ENCODE measurements at places on chromosomes 5 and 9.

DNA sequence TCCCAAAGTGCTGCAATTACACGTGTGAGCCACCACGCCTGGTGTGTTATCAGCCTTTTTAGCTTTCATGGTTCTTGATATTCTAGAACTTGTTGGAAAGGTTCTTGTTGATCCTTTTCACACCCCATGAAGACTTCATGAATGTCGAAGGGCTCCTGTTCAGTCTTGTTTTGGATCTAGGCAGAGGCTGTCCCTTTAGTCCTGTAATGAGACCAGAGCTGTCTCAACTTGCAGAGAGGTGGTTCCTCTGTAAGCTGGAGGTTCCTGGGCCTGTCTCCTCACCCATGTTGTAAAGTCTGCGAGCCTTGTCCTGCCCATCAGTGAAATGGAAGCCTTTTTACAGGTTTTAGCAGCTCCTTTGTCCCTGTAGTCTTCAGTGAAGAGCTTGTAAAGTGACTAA lies 38.2 kb downstream of the PRRC2B start:
- DNase-seq, result no peak

DNA sequence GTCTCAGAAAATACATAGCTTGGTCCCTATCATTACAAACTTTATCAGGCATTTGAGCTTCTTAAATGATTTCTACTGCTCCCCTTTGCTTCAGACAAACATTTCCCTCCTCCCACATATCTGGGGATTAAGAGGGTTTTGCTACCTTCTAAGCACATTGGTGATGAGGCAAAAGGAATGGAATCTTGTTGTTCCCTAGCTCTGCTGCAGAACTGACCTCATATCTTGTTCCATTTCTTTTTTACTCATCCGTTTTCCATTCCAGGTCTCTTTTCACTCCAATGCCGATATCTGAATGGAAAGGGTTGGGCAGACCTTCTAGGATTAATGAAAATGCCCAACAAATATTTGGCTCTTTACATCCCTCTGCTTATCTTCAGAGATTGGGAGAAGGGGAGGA lies 444.6 kb downstream of the ZNF608 start:
- DNase-seq, result no peak

- DNase-seq, result no peak
Observed at GRCh38 chr5:141843156-141843927, 34.9 kb downstream of the PCDH1 start.

- no peak for DNase-seq
Observed at GRCh38 chr9:126883636-126884035, 23.2 kb downstream of the ZBTB34 start.

DNA sequence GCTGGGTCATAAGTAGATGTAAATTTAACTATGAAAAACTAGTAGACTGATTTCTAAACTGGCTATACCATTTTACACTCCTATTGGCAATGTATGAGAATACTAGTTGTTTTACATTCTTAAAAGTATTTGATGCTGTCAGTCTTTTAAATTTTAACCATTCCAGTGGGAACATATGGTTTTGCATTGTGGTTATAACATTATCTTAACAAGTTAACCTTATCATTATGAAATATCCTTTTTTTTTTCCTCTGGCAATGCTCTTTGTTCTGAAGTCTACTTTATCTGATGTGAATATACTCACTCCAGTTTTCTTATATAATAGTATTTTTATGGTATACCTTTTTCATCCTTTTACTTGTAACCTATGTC lies 548.9 kb upstream of the CLINT1 start:
- DNase-seq, result no peak

GRCh38 chr9:94734054-94734754 lies 7.7 kb downstream of the AOPEP start:
- DNase-seq, result no peak

GRCh38 chr5:157450024-157450423 lies 10.0 kb upstream of the NIPAL4 start:
- DNase-seq, result no peak

DNA sequence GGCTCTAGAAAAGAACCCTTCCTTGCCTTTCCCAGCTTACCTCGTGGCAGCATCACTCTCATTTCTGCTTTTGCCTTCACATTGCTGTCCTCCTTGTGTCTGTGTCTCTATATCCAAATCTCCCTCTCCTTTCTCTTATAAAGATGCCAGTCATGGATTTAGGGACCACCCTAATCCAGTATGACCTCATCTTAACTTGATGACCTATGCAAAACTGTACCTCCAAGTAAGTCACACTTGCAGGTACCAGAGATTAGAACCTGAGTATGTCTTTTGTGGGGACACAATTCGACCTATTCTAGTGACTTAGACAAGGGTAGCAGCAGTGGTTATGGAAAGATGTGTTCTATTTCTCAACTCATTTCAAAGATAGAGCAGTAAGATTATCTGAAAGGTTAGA lies 160.1 kb downstream of the HMHB1 start:
- no peak for DNase-seq

GRCh38 chr5:180540050-180540694 lies 46.0 kb downstream of the CNOT6 start:
- DNase-seq, result no peak

DNA sequence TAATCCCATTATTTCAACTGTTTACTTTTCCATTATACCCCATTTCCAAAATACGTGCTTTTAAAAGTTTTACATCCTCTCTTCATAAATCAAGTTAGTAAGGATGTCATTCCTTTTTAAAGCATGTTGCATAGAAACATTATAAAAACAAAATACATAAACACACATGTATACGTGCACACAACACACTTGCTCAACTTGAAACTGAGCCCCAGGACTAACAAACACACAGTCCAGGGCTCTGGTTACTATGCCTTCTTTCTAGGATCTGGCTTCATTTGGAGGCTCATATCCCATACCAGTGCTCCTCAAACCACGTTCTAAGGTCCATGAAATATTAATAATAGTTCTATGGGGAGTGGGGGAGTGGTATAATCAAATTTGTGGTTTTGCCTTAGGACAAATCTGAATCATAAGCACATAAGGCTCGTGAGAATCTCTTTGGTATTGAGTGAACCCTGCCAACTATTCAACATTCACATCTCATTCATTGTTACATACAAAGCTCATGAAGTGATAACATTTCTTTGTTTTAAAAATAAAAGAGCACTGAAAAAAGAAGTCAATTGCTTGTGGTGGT lies 55.2 kb downstream of the NFIB start:
- DNase-seq, result no peak

GRCh38 chr9:92917176-92917800 lies 30.0 kb upstream of the FGD3 start:
- DNase-seq, result no peak

DNA sequence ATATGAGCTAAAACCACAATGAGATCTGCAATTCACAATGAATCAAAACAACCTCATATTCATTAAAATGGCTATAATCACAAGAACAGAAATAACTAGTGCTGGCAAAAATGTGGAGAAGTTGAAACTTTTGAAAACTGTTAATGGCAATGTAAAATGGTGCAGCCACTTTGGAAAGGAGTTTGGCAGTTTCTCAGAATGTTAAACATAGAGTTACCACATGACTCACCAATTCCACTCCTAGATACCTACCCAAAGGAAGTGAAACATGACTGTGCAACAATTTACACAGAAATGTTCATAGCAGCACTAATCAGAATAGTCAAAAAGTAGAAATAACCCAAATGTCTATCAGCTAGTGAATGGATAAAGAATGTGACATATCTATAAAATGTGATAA lies 862.2 kb downstream of the DTWD2 start:
- no peak for DNase-seq

- no peak for DNase-seq
Observed at GRCh38 chr5:154107010-154107409, 68.2 kb downstream of the MFAP3 start.

GRCh38 chr5:134964359-134965270 lies 3.1 kb upstream of the CATSPER3 start:
- DNase-seq, result no peak

GRCh38 chr5:111756581-111757354 lies at the start of gene NREP:
Gene NREP, minus strand, starts transcription at chr5:111757194. Its CDS starts 1,422 bp downstream, at chr5:111755772.
- peak; percentile 88 for DNase-seq

DNA sequence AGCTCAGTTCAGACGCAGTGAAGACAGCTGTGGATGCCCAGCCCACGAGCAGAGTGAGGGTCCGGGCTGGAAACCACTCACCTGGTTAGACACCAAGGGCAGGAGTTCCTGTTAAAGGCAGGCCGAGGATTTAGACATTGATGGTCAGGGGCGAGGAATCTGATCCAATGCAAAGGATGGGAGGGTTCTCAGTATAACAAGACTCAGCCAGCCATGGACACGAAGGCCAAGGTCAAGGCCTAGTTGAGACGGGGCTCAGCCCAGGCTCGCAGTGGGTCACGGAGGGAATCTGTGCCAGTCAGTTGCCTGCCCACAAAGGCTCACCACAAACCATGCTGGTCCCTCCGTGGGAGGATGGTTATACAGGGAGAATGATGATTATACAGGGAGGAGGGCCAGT lies 63.3 kb upstream of the FCN1 start:
- no peak for DNase-seq

GRCh38 chr5:60826653-60827052 lies 17.4 kb downstream of the ELOVL7 start:
- DNase-seq, result no peak

- DNase-seq, result no peak
Observed at GRCh38 chr5:170256571-170256970, 23.8 kb downstream of the C5orf58 start.

DNA sequence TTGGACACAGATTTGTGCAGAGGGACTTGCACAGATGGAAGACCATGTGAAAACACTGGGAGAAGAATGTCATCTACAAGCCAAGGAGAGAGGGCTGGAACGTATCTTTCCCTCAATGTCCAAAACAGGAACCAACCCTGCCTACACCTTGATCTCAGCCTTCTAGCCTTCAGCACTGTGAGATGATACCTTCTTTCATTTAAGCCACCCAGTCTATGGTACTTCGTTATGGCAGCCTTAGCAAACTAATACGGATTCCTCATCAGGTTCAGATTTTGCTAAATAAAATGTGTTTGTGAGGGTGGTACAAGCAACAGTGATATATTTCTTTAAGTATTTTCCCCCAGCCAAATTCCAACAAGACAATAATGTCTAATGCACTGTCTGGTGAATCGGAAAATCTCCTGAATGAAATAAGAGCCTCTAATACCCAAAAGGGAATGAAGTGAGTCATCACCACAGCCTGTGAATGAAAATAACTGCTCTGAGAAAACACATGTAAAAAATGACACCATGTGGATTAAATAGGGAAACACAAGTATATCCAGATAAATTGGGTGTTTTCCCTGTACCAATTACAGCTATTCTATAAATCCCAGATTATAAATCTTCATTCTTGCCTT lies 182.8 kb upstream of the TARS1 start:
- DNase-seq, result no peak

DNA sequence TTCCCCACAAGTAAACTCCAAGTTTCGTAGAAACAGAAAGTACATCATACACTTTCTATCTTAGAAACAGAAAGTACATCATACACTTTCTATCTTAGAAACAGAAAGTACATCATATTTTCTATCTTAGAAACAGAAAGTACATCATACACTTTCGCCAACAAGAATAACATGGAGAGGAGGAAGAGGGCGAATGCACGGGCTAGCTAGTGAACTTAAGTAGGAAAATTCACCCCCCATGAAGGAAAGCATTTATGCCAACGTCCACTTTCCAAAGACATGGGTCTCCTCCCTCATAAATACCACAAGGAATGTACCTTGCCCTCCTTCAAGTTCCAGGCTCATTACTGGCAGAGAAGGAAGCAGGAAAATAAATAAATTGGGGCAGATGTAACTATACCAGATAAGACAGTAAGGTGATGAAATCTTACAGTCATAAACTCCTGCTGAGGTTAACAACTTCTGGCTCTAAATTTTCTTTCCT lies 64.7 kb downstream of the FRMD3 start:
- DNase-seq, result no peak

DNA sequence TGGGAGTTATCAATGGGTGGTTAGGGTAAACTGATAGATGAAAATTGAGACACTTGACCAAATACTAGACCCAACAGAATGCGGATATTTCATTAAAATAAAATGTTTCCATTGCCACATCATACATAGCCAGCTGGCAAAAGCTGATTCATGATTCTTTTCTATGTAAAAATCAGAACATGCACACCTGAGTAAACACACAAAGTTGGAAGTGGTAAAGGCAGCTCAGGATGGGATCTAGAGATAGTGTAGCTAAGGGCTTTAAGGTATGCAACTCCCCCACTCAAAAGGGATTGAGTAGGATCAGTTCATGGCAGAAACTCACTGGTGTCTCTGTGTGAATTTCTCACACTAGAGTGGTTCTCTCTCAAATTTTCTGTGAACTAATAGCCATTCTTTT lies 541.1 kb upstream of the GRAMD2B start:
- no peak for DNase-seq

- DNase-seq, result no peak
Observed at GRCh38 chr5:55218967-55219366, 8.1 kb downstream of the MCIDAS start.

DNA sequence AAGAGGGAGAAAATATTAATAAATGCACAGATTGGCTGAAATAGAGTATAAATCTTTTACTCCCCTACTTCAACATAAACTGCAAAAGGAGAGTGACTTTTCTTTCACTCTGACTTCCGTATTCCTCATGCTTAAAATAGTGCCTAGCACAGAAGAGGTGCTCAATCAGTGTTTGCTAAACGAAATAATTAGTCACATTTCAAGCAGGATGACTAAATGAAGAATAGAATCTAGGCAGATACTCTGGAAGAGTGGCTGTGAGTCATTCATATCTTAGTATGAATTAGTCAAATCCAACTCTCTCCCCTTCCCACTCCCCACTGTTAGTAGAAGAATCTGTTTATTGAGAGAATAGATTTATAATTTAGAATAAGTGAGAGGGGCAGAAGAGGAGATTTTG lies 4.8 kb downstream of the CD274 start:
- no peak for DNase-seq

- no peak for DNase-seq
Observed at GRCh38 chr9:112711050-112711689, 6.7 kb downstream of the INIP start.

DNA sequence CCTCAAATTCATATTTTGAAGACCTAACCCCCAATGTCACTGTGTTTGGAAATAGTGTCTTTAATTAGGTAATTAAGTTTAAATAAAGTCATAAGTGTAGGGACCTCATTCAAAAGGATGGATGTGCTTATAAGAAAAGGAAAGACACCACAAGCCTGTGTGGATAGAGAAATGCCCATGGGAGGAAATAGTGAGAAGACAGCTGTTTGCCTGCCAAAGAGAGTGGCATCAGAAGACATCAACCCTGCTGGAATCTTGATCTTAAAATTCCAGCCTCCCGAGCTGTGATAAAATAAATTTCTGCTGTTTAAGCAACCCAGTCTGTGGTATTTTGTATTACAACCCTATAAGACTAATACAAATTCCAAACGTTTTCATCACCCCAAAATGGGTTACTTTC lies 1867.9 kb upstream of the NUDT12 start:
- DNase-seq, result no peak

GRCh38 chr5:123429993-123430392 lies 6.8 kb upstream of the CEP120 start:
- DNase-seq, result no peak

DNA sequence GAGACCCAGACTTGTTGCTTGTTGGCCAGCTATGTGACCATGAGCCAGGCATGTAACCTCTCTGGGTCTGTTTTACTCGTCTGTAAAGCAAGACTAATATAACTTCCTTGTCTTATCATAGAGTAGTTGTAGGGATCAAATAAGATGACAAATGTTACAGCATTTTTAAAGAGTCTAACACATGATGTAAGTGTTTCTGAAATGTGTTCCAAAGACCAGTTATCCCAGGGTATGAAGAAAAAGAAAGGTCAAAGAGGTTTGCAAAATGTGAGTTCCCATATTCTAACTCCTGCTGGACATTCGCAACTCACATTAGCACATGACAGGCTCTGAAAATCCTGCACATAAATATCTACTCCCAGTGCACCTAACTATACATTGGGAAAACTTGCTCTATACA lies 28.5 kb upstream of the MATR3 start:
- no peak for DNase-seq

GRCh38 chr9:77251050-77251449 lies 73.7 kb downstream of the VPS13A start:
- no peak for DNase-seq
